ENCODE measurements at places on chromosomes 12 and 14.

GRCh38 chr14:69812711-69813110 lies 15.7 kb upstream of the SLC10A1 start:
- DNase-seq = no peak

DNA sequence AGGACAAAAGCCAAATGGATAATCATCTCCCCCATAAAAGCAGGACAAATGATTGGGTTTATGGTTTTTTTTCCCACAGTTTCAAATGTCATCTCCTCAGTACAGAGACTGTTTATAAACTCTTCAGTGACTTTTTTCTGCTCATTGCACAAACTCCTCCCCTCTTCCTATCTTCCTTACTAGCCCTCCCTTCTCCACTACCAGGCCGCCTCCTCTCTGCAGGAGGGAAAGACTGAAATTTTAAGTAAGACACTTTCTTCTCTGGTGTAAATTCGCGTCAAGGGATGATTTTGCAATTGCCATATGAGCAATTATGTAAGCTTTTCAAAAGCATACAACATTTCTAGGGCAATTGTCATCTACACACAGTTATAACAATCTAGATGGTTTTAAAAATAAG lies 37.0 kb downstream of the BTG1 start:
- DNase-seq = no peak

- no peak for DNase-seq
Observed at GRCh38 chr12:60921541-60921940, 1325.7 kb downstream of the SLC16A7 start.

GRCh38 chr12:43062201-43062895 lies 472.8 kb upstream of the PRICKLE1 start:
- no peak for DNase-seq

- DNase-seq = no peak
Observed at GRCh38 chr14:51472881-51473280, 178.8 kb upstream of the FRMD6 start.

Measured in GM18507 (cell line).